ENCODE measurements at places on chromosomes 13 and 19. TPM values are rescaled to one million over a fixed set of nuclear protein-coding genes. Genes with fewer than 3 reads are reported as not detected.

PDE4C gene
- not detected for total RNA-seq

SHISA7 gene
- not detected for total RNA-seq

NBEA gene
- 10.7 TPM for total RNA-seq

YJEFN3 gene
- 6.9 TPM for total RNA-seq

PTPRH gene
- not detected for total RNA-seq

KCNN4 gene
- total RNA-seq: 119 TPM

CCDC8 gene
- not detected for total RNA-seq

SHISA2 gene
- total RNA-seq: not detected

CEACAM8 gene
- total RNA-seq: not detected

PDCD2L gene
- 12.6 TPM for total RNA-seq

NUDT15 gene
- total RNA-seq: 4.2 TPM

LIM2 gene
- total RNA-seq: not detected

NCAN gene
- total RNA-seq: not detected

ENOX1 gene
- total RNA-seq: not detected

CACNA1A gene
- total RNA-seq: 1.7 TPM

CAPNS1 gene
- 294 TPM for total RNA-seq

C19orf73 gene
- total RNA-seq: 3.9 TPM

ANGPTL8 gene
- total RNA-seq: not detected

TYROBP gene
- 3.3 TPM for total RNA-seq

Data from B cell (primary cell).